ENCODE measurements at places on chromosomes 11 and 22.
A peak's percentile ranks its signal among the peaks of the same experiment; 100 is the strongest.

DNA sequence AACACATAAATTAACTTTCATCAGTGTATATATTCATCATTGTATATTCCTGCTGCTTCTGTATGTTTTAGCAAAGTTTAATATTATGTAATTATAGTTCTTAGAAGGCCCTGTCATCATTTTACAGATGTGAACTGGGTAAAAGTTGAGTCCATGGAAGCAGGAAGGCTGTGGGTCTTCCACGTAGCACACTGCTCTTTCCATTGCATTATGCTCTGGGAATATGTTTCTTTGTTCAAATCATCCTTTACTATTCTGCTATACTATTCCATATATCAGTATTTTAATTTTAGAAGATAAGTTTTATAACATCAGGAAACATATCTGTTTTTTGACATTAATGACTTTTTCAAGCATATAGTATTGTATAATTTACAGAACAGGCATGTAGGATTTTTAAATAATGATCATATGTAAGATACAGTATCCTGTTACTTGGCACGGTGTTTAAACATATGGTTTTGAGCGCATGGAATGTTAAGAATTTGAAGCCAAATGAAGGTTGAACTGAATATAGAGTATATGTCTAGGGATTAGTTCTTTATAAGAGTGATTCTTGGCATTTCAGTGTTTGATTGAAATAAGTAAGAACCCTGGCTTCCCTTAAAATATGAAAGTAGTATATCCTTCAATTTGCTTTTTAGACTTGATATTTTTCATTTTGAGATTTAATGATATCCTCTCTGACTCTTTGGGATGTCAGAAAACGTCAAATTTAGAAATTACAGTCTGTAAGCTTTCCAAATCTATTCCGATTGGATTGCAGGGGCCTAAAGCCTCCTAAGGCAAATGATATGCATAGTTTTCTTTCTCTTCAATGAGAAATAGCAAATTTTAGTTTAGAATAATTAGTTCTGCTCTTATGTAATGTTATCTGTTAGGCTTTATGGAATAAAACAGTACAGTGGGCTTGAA, 8.6 kb downstream of the CCDC81 start:
- DNase-seq: no peak

- DNase-seq: no peak
Measured at GRCh38 chr11:11697796-11698195, 76.0 kb upstream of the GALNT18 start.

DNA sequence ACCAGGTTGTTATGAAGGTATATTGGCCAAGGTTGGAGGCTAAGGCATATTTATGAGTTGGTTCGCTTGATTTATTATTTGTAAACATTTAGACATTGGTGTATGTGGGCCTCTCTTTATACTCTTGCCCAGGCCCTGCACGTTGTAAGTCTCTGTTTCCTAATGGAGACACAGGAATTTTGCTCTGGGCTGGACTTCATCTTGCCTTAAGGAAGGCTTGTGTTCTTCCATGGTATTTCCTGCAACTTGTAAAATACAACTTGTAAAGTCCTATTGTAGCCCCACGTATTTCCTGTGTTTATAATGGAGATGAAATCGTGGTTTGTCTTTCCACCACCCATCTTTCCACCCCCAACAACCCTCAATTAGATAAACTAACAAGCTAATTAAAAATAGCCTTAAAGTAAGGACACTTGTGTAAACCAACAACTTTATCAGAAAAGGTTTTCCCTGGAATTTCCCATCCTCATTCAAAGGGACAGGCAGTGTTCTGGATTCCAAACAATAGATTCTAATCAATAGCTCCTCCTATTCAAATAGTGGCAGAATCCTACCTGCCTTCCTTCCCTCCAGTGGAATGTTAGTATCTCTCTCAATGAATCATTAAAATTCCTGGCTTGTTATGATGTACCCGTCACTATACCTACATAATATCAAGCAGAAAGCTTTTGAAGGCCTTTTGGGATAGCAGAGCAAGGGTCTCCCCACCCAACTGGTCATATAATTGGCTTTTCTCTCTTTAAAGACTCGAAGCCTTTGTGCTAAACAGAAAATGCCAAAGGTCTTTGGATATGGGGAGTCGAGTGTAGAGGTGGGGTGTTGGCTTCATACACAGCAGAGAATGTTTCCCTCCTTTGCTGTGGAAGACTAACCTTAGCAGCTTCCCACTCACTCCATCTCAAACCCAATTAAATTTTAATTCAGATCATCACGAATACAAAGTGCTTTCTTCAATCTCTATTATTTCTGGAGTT, 77.1 kb downstream of the UBASH3B start:
- DNase-seq: peak; percentile 50

DNA sequence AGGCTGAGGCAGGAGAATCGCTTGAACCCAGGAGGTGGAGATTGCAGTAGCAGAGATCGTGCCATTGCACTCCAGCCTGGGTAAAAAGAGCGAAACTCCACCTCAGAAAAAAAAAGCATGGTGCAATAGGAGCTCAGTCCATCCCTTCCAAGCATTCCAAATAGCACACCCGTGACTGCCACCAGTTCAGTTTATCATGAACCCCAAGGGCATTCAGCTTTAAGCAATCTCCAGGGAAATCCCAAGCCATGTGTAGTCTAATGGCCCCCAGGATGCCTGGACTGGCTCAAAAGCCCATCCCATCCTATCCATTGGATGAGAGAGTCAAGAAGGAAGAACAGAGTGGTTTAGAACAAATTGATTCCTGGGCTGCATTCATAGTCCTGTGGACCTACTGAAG, 16.2 kb downstream of the MICAL3 start:
- no peak for DNase-seq

DNA sequence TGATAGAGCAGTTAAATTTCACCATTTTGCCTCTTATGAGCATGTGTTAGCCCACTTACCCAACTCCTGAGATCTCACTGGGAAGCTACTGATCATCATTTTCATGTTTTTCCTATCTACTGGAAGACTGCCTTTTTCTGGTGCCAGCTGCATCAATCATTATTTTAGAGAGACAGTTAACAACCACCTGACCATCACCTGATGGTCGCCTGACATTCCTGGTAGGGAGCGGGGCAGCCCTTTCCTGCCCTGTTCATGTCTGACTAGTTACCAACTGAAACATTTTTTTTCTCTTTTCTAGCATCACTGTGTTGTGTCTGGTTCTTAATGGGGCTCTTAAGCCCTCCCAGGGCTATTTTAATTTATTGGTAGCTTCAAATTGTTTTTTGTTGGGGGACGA, 20.2 kb upstream of the PATL1 start:
- no peak for DNase-seq
